ENCODE measurements at places on chromosomes 7 and 10. TPM values are rescaled to one million over a fixed set of nuclear protein-coding genes. Genes with fewer than 3 reads are reported as not detected.

DNA sequence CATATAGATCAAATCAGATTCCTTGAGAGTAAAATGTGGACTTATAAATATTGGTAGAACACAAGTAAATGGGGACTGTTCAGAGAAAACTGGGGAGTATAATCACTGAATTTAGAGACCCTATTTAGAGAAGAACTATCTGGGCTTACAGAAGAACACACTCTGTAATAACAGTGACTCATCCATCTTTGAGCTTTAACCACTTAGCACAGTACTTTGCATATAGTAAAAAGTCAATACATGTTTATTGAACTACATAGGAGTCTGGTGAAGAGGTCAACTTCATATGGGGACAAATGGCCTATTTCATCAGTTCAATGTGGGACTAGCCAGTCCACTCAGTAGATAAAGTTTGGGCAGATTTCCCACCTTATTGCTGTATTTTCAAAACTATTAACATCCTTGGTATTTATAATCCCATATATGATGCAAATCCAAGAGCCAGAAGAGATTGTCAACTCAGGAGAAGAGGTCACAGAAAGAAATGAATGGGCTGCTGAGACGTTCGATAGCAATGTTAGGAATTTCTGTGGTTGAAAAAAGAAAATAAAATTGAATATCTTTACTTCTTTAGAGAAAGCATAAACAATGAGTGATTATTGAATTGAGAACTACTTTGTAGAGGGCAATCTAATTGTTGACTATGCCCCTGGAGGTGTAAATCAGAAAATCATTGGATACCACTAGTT lies 119.3 kb upstream of the CACNA2D1 start:
- DNase-seq, result no peak

- no peak for DNase-seq
These were observed 35.4 kb downstream of the C7orf25 start for GRCh38 chr7:42876182-42877068.

- DNase-seq, result no peak
These were observed 18.4 kb downstream of the VSTM4 start for GRCh38 chr10:49096890-49097445.

The ACADSB gene
- 34.9 TPM for total RNA-seq

The PAPOLB gene
- total RNA-seq, result 0.29 TPM

The ERVW-1 gene
- not detected for total RNA-seq

GRCh38 chr7:157658851-157659412 lies 322.1 kb downstream of the DNAJB6 start:
- DNase-seq, result no peak

- DNase-seq, result no peak
These were observed 9.5 kb downstream of the IRF5 start for GRCh38 chr7:128946936-128947830.

GRCh38 chr10:95392681-95393164 lies 101.9 kb upstream of the PDLIM1 start:
- no peak for DNase-seq

GRCh38 chr7:91156316-91157185 lies 107.7 kb upstream of the FZD1 start:
- DNase-seq, result no peak

GRCh38 chr7:17682586-17682985 lies 257.7 kb downstream of the SNX13 start:
- no peak for DNase-seq

The MYL7 gene
- not detected for total RNA-seq

- no peak for DNase-seq
These were observed 138.5 kb downstream of the ZNF438 start for GRCh38 chr10:30893208-30893607.

DNA sequence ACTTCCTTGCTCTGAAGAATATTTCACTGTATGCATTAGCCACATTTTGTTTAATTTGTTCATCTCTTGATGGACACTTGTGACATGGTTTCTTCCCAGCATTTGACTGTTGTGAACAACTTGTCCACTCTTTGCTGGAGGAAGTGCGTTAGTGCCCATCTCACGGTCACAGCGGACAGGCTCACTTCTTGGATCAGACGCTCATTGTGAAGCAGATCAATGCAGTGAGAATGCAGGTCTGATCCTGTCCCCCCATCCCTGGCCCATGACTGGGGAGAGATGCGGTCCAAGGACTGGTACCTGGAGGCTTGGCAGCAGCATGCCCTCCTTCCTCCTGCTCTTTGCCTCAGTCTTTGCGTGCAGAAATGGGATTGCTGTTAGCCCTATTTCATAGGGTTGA lies 41.5 kb downstream of the DOCK1 start:
- DNase-seq, result no peak

DNA sequence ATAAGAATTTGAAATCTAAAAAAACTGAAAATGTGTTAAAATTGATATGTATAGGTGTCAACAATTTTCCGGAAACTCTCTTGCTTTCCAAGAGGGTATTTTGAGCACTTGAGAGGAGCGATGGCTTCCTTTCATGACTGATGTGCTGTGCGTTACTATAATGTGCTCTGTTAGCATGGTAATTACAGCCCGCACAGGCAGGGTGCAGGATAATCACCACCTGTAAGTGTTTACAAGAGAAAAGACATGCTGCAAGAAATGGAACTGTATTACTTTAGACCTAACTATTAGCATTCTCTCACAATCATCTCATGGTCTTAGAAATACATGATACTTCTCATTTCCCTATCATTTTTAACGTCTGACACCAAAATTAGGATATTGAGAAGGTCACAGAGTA lies 92.4 kb upstream of the ADARB2 start:
- DNase-seq, result no peak

DNA sequence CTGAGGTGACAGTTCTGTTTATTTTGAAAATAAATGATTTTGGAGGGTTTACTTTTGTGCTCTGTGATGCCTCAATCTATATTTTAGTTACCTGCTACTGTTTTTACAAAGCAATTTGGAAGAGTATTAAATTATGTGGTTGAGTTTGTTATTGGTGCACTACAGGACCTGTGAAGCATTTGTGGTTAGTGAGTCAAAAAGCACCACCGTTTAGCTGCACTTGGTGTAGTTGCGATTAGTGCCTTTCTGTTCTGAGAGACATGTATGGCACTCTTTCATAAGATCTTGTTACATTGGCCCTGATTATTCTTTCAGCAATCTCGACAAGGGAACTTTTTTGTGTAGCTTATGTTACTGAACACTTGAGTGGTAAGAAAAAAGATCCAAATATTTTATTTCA lies 132.2 kb downstream of the BBS9 start:
- no peak for DNase-seq

The GLUD1 gene
- 157 TPM for total RNA-seq

DNA sequence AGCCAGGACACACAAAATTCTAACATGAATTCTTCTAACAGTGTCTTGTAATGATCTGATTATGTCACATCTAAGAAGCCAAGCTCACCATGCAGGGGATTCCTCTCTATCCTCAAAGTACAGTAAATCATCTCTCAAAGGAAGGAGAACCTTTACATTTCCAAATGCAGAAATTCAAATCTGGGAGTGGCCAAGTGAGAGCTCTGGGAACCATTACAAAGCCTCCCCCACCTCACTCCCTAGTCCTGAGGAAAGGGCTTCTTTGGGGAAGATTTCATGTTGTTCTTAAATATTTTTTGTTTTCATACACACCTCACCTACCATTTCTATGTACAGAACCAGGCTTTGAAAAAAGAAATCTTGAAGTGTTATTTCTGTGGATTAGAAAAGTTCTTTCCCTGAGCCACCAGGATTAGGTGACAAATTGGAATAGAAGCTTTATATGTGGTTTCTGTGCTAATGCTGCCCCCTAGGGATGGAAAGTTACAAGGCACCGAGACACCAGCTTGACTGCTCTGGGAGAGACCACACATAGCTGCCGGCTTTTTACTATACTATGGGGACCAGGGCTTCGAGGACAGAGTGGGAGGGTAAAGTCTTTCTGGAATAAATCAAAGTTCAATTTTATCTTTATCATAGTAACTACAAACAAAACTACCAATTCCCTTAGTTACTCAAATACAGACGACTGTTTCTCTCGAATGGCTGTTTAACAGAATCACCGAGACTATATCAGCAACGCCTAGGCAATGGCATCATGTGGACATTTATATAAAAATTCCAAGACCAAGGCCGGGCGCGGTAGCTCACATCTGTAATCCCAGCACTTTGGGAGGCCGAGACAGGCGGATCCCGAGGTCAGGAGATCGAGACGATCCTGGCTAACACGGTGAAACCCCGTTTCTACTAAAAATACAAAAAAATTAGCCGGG lies 116.1 kb downstream of the RNF216 start:
- peak; percentile 80 for DNase-seq

The MLXIPL gene
- 4.6 TPM for total RNA-seq

- DNase-seq, result no peak
These were observed 15.5 kb downstream of the TM9SF3 start for GRCh38 chr10:96570983-96571964.

DNA sequence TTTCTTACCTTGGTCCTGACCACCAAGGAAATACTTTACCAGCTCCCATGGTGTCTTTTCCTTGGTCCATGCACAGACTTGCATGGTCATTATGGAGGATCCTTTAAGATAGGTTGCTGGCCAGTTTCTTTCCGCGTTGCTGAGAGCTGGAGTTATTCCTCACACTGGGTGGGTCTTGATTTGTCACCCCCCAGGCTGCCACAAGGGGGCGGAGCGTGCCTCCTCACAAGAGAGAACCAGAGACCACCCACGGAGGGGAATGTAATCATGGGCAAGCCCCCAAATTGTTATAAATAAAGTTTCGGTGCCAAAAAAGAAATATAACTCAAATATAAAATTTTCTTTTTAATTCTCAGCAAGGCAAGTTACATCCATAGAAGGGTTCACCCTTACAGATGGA lies 10.5 kb upstream of the TRIM24 start:
- no peak for DNase-seq

- DNase-seq, result no peak
These were observed 591 bp downstream of the BZW2 start for GRCh38 chr7:16646472-16647072.

The NPSR1 gene
- not detected for total RNA-seq

- no peak for DNase-seq
These were observed 25.6 kb downstream of the ANKMY2 start for GRCh38 chr7:16619979-16620408.

The ZNF488 gene
- 1.8 TPM for total RNA-seq

The ASB10 gene
- not detected for total RNA-seq

- DNase-seq, result no peak
These were observed 125.3 kb downstream of the ATXN7L1 start for GRCh38 chr7:105751054-105751453.

GRCh38 chr10:19488592-19489280 lies 327.5 kb upstream of the PLXDC2 start:
- peak; percentile 51 for DNase-seq

- no peak for DNase-seq
These were observed 724.5 kb downstream of the LRMDA start for GRCh38 chr10:76155961-76156360.

Data from ureter (tissue), 1 donor.